ENCODE measurements at places on chromosomes 16 and 17. TPM values are rescaled to one million over a fixed set of nuclear protein-coding genes. Genes with fewer than 3 reads are reported as not detected.
A peak's percentile ranks its signal among the peaks of the same experiment; 100 is the strongest.

DNA sequence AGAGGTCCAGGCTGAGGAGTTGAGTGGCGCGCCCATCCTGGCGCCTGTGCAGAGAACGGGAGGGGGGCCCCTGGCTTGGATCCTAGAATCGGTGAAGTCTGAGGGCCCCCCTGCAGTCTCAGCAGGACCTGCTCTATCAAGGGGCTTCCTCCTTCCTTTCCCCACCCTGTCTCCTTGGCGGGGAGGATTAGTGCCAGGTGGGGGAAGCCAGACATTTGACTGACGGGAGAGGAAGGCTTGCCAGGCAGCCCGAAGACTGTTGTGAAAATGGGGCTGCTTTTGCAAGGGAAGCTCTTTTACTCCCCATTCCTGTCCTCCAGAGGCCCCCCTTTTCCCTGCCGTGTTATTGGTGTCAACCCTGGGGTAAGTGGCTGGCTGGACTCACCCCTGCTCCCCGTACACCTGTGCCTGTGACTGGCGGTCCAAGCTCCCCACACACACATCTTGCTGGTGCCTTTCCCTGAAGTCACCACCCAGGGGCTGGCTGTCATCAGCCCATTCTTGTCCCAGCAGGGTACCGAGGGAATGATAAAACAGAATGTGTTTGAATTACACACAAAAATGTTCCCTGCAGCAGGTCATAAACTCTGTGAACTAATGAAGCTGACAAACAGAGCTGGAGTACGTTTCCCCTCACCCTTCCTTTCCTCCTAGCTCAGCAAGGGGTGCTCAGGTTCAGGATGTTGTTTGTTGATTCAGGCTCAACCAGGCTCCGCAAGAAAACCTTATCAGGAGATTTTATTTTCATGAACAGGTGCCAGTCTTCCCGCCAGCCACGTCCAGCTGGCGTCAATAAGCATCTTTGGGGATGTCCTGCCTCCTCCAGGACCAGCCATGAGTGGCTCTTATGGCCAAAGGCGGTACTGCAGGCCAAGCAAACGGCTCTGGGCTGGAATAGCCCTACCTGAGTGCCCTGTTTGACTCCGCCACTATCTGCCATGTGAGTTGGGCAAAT lies 4.4 kb upstream of the ARMC7 start:
- no peak for DNase-seq
- peaks cover 11% of the 10 kb centered on the region for H3K4me1 ChIP-seq
- no peak overlapping the region for H3K27ac ChIP-seq
- H3K36me3 ChIP-seq = peaks cover 3% of the 10 kb centered on the region

- no peak overlapping the region for H3K4me3 ChIP-seq
- H3K27ac ChIP-seq = peak overlapping the region; percentile 13
- DNase-seq = no peak
- no peaks in the 10 kb centered on the region for H3K4me1 ChIP-seq
Measured at GRCh38 chr17:5511401-5512225, 25.2 kb downstream of the MIS12 start.

DNA sequence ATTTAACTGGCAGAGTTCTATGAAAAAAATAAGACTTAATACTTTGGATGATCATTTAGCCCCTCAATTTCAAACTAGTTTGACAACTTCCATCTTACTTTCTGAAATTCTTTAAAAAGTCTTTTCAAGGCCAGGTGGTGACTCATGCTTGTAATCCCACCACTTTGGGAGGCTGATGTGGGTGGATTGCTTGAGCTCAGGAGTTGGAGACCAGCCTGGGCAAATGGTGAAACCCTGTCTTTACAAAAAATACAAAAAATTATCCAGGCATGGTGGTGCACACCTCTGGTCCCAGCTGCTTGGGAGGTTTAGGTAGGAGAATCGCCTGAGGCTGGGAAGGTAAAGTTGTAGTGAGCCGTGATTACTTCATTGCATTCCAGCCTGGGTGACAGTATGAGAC lies 154.4 kb downstream of the TANC2 start:
- no peak overlapping the region for H3K4me3 ChIP-seq
- no peaks in the 10 kb centered on the region for H3K4me1 ChIP-seq
- no peak overlapping the region for H3K27ac ChIP-seq
- H3K36me3 ChIP-seq = no peaks in the 10 kb centered on the region
- H3K27me3 ChIP-seq = no peaks in the 10 kb centered on the region

- no peak overlapping the region for H3K27ac ChIP-seq
- H3K4me3 ChIP-seq = no peak overlapping the region
- H3K4me1 ChIP-seq = peaks cover 31% of the 10 kb centered on the region
- no peaks in the 10 kb centered on the region for H3K36me3 ChIP-seq
Measured at GRCh38 chr17:50832267-50832863, 3.0 kb upstream of the WFIKKN2 start.

- H3K27ac ChIP-seq = no peak overlapping the region
- peaks cover 16% of the 10 kb centered on the region for H3K4me1 ChIP-seq
- DNase-seq = no peak
- H3K27me3 ChIP-seq = no peaks in the 10 kb centered on the region
- no peak overlapping the region for H3K4me3 ChIP-seq
- peaks cover 19% of the 10 kb centered on the region for H3K36me3 ChIP-seq
Measured at GRCh38 chr17:49696233-49696761, 11.5 kb downstream of the SLC35B1 start.

DNA sequence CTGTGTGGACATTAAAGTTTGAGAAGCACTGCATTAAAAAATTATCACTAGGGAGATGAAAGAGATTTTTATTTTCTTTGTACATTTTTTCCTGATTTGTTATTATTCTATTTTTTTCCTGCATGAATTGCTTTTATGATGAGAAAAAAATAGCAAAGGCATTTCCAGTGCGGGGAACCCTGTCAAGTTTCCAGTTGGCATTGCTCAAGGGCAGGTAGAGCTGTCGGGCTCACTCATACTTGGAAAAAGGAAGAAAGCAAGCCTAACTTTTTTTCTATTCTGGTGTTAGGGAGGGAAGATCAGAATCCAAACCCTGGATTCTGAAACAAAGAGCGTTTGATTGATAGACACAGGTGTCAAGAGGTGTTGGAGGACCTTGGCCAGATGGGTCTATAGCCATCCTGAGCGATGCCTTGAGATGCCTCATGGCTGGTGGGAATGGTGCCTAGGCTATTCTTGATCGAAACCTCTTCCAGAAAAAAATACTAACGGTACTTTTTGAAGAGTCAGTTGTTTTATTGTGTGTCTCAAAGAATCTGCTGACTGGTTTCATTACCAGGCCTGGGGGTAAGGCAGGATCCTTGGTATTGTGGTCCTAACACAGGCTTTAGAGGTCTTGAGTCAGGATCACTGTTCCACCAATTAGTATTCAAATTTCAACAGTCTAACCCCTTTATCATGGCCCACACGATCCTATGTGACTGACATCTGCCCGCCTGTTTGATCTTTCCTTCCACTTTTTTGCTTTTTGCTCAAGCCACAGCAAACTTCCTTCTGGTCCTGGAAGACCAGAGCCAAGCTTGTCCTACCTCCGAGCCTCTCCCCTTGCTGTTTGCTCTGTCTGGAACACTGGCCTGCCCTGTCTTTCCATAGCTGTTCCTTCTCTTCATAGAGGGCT lies 20.1 kb downstream of the SNX29 start:
- no peak overlapping the region for H3K27ac ChIP-seq
- no peaks in the 10 kb centered on the region for H3K27me3 ChIP-seq
- H3K36me3 ChIP-seq = no peaks in the 10 kb centered on the region
- H3K4me1 ChIP-seq = no peaks in the 10 kb centered on the region
- H3K4me3 ChIP-seq = no peak overlapping the region

GRCh38 chr16:49200223-49200820 lies 81.3 kb downstream of the CBLN1 start:
- no peak overlapping the region for H3K27ac ChIP-seq
- no peaks in the 10 kb centered on the region for H3K36me3 ChIP-seq
- no peak overlapping the region for H3K4me3 ChIP-seq
- H3K4me1 ChIP-seq = no peaks in the 10 kb centered on the region

DNA sequence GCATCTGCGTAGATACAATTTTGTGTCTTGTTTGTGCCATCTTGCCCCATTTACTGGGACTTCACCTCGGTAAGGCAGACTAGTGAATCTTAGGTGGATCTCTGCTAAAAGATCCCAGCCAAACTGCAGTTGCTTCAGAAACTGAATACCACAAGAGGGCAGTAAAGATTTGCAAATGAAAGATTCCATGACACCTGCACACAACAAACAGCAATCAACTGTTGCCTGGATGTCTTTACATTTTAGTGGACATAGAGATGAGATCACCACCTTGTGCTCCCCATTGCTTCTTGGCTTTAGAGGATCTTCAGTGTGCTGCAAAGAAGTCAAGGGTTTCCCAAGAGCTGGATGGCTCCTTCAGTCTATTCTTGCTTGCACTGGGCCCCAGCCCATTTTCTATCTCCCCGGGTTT lies 119.2 kb upstream of the CACNG5 start:
- H3K4me3 ChIP-seq = no peak overlapping the region
- no peak for DNase-seq
- H3K27me3 ChIP-seq = no peaks in the 10 kb centered on the region
- H3K27ac ChIP-seq = no peak overlapping the region
- H3K4me1 ChIP-seq = no peaks in the 10 kb centered on the region

DNA sequence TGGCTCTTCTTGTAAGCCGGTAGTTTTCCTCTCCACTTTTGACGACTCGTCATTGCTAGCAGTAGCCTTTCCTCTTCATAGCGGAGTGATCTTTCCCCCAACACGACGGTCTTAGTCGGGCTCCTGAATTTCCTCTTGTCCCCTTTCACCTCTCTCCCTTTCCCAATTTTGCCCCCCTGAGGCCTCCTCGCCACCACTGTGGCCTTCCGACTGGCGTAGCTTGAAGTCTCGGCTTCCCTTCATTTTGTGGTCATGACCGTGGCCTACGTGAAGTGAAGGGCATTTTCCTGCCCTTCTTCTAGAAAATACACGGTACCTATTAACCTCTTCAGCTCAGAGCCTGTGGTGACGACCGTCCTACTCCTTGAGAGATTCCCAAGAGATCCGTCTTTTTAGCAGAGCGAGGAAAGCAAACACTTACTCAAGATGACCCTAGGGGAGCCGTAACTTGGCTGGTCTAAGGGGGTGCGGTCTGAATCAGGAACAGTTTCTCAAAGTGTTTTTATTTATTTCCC lies 787 bp downstream of the PRKAR1A start:
- H3K27ac ChIP-seq = peak overlapping the region; percentile 99
- no peaks in the 10 kb centered on the region for H3K27me3 ChIP-seq
- DNase-seq = no peak
- no peaks in the 10 kb centered on the region for H3K36me3 ChIP-seq

- no peak overlapping the region for H3K4me3 ChIP-seq
- DNase-seq = no peak
Measured at GRCh38 chr16:47927330-47927729, 228.5 kb downstream of the ABCC12 start.

DNA sequence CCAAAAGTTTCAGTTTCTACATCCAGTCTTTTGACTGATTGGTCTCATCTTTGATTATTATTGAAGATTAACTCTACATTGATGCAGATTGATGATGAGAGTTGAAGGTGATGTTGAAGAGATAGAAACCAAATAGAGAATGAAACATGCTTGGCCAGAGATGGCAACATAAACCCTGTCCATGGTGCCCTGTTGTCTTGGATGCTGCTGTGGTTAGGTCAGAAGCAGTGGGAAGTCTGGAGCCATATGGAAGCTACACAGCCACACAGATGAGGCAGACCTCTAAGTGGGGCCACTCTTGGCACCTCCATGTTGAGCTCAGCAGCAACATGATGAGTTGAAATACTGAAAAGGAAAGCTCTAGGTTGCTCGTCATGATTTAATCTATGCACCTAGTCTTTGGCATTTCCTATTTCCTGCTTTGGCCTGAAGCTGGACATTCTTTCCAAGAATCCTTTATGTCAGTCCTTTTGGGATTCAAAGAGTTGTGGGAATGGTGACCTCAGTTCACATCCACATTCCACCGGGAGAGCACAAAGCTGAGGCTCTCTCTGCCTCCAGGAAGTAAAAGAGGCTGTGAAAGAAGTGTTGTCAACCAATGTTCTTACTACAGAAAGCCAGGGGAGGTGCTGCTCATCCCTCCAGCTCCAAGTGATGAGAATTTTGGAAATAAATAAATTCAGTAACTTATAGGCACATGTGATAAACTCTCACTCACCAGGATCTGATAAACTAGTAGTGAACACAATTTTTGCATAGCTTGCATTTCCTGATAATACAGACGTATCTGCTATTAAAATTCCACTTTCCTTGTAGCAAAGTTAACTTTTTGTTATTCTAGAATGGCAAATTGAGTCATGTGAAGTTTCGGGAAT lies 127.7 kb upstream of the MAF start:
- DNase-seq = no peak
- H3K4me3 ChIP-seq = no peak overlapping the region
- H3K27me3 ChIP-seq = no peaks in the 10 kb centered on the region
- no peak overlapping the region for H3K27ac ChIP-seq
- H3K36me3 ChIP-seq = no peaks in the 10 kb centered on the region
- H3K4me1 ChIP-seq = no peaks in the 10 kb centered on the region

DNA sequence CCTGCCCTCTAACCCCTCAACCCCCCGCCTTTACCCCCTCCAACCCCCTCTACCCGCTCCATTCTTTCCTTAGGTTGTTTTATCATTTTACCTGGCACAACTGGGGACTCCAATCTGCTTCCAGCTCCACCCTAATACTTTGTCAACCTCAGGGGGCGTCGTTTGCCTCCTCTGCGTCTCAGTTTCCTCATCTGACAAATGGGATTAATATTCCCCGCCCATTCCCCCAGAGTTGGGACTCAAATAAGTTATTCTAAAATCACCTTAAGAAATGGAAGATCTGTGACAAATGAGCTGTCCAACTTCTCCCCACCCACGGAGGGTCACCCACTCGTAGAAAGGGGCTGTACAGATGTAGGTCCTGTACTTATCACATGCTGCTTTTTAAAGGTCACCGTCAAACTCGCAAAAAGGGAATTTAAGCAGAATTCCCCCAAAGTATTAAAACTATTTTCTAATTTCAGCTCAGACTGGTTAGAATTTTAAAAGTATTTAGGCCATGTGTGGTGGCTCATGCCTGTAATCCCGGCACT lies 40.6 kb upstream of the CPNE2 start:
- no peak for DNase-seq
- no peak overlapping the region for H3K27ac ChIP-seq
- H3K4me1 ChIP-seq = no peaks in the 10 kb centered on the region
- no peaks in the 10 kb centered on the region for H3K27me3 ChIP-seq

Gene C1QTNF1
- 30.7 TPM for total RNA-seq

Gene TEKT1
- total RNA-seq = not detected

Gene SYCE1L
- 4.2 TPM for total RNA-seq

Gene GAS7
- 47.1 TPM for total RNA-seq

Gene KRT20
- total RNA-seq = not detected

Gene NLE1
- total RNA-seq = 25.8 TPM

Gene SLFN12
- total RNA-seq = 5.9 TPM

Measured in vagina (tissue), 2 donors.